H1 (cell line): ENCODE measurements at places on chromosomes 6 and 20.

- DNase-seq = no peak
Observed at GRCh38 chr6:122026582-122027369, 372.7 kb upstream of the HSF2 start.

GRCh38 chr6:164085091-164086075 lies 670.9 kb downstream of the QKI start:
- DNase-seq = no peak

DNA sequence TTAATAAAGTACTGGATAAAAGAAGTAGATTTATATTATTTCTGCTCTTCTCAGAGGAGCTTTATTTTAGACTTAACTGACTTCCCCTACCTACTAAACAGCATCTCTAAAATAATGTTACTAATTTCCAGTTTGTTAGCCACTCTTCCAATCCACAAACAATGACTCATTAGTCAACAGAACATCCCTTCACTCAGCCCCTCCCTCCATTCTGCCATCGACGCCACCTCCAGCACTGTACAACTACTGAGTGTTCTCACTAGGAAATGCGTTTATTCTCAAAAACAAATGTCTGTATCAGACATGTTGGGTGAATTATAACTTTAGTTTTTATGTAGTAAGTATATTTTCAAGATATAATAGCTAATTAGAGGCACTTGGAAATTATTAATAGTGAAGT lies 427.0 kb downstream of the EYS start:
- no peak for DNase-seq

GRCh38 chr6:150301846-150302519 lies 66.8 kb upstream of the IYD start:
- no peak for DNase-seq
